Stimulated activated CD8-positive, alpha-beta memory T cell treated with anti-CD3 and anti-CD28 coated beads, Interleukin-4, amount 100 ng/mL, for 24 hours (primary cell): ENCODE measurements at places on chromosomes 7 and 10.

GRCh38 chr7:100400656-100401055, 27.4 kb downstream of the PILRA start:
- no peak for DNase-seq

DNA sequence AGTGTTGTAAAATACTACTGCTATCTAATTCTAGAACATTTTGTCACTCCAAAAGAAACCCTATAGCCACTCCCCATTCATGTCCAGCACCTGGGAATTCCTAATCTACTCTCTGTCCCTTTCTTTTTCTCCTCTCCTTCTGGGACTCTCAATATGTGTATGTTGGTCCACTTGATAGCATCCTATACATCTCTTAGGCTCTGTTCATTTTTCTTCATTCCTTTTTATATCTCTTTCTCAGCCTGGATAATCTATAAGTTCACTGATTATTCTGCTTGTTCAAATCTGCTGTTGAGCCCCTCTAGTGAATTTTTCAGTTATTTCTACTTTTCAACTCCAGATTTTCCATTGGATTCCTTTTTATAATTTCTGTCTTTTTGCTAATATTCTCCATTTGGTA, 108.6 kb downstream of the CCDC3 start:
- no peak for DNase-seq

- DNase-seq, result no peak
Measured at GRCh38 chr7:12389089-12389700, 14.5 kb downstream of the VWDE start.

GRCh38 chr7:80070391-80070790, 64.2 kb upstream of the GNAI1 start:
- DNase-seq, result no peak

DNA sequence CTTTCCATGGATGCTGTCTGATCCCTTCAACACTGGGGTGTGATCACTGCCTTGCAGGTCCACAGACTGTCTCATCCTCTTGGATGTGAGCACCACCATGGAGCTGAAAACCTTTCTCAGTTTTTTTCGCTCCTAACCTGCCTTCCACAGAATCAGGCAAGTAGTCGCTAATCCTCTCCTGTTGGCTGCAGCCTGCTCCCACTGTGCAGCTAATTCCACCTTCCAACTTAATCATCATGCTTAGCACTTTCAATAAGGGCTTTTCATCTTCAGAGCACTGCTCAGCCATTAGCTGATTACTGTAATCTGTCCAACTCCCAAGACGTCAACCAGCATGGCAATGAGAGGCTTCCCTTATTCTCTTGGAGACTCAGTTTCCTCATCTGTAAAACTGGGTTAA, 15.1 kb upstream of the CDH23 start:
- DNase-seq, result no peak

DNA sequence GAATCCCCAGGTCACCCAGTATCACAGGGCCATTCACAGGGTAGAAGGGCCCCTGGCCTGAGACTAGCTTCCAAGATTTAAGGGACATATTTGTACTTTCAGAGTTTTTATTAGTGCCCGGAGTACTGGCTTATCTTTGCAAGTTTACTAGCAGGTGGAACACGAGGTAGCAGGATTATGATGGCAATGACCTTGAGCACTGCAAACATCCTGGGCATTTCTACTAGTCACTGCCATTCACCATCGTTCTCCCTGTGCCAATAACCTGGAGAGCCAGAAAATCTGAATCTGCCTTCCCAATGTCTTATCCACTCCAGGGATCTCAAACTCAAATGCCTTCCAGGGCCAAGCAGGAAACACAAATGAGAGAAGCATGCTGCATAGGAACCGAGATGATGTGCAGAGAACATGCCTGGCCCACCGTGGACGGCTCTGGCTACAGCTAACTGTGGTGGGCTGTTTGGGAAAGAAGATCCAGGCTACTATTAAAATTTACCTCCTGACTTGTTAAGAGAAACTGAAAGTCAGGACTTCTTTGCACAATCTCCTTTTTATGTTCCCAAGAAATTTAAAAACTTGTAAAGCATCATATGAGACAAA, 16.7 kb downstream of the FAM53B start:
- no peak for DNase-seq

- no peak for DNase-seq
Measured at GRCh38 chr10:125000366-125001312, 58.7 kb downstream of the ZRANB1 start.

GRCh38 chr10:85026878-85027467, 698.6 kb downstream of the CCSER2 start:
- no peak for DNase-seq

DNA sequence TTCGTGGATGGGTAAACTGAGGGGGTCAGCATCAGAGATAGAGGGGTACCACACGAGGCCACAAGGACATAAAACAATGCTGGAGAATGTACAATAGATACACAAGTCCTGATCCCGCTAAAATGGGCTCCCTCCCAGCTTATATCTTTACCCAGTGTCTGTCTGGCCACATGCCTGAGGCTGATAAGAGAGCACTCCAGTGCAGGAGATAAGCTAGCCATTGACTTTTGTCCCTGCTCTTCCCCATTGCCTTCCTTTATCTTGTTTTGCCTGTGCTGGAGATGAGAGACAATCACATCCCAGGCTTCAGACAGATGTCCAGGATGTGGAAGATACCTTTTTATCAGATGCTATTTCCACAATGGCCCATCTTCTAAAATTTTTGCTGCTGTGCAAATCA, 6.0 kb downstream of the GAD2 start:
- no peak for DNase-seq

- no peak for DNase-seq
Measured at GRCh38 chr7:129389829-129390228, 44.4 kb upstream of the STRIP2 start.

DNA sequence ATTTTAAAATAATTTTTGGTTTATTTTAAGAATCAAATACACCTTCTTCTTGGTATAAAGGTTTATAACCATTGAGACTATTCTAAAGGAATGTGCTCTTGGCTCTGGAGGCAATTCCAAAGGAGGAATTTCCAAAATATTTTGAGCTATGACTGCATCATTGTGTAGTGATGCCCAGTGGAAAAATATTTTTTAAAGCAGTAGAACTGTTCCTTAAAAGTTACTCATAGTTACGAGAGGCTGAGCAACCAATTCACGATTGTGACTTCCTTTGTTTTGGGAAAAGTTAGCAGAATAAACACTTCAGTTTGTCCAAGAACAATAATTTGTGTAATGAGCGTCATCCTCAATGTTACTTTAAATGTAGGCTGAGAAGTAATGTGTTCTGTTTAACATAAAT, 233.6 kb downstream of the BAMBI start:
- no peak for DNase-seq

DNA sequence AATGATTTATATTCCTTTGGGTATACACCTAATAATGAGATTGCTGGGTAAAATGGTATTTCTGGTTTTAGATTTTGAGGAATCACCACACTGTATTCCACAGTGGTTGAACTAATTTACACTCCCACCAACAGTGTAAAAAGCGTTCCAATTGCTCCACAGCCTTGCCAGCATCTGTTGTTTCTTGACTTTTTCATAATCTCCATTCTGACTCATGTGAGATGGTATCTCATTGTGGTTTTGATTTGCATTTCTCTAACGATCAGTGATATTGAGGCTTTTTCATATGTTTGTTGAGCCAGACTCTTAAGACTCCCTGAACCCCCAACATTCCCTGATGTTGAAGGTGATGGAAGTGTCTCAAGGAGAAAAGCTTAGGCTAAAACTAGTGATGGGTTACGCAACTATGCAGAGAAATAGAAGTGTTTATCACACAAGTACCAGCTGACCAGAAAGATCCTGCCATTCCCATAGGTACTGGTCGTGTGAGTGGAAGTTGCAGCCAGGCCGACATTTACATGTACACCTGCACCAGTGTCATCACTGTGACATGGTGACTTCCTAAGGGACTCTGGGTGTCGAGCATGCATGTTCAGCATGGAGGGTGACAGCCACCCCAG, 711.2 kb upstream of the NRP1 start:
- no peak for DNase-seq

- DNase-seq, result no peak
Measured at GRCh38 chr10:75466886-75467285, 35.5 kb downstream of the LRMDA start.

DNA sequence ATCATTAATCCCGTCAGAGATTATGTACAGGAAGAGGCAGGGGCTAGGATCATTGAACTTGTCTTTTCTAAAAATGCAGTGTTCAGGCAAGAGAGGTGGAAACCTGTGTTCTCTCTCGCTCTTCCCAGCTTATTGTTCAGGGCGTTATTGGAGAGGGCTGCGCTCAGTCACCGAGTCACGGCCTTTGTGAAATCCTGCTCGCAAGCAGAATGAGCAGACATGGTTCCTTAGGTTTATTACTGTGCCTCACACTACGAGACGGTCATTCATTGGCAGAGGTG, 631 bp upstream of the PRKRIP1 start:
- DNase-seq, result no peak

- DNase-seq, result no peak
Measured at GRCh38 chr7:504221-505111, 15.2 kb downstream of the PDGFA start.

DNA sequence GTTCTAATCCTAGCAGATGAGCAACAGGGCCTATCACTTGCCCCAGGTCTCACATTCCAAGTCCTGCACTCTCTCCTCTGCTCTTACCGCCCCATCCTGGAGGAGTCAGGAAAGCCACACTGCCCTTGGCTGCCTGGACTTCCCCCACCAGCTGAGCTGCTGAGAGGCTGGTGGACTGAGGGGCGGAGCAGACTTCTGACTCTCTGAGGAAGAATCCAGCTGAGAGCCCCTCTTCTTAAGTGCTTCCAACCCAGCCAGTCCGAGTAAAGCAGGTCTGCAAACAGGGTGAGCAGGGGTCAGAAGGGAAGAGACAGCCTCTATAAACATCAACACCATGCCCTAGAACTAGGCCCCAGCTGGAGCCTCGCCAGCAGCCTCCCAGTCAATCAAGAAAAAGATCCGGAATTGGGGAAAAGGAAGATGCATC, 92.4 kb upstream of the TMEM72 start:
- DNase-seq, result no peak

DNA sequence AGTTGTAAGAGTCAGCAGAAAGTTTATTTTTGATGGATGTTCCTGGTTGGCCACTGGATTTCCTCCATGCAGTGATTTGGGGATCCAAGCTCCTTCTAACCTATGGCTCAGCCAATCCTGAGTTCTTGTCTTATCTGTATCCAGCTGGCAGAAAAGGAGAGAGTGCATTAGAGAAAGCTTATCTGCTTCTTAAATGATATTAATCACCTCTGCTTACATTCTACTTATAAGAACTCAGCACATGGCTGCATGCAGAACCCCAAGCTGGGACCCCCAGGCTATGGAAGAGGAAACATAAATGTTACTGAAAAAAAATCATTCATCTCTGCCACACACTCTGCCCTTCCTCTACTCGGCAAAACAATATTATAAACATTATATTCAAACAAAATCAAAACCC, 739.8 kb upstream of the AUTS2 start:
- no peak for DNase-seq

DNA sequence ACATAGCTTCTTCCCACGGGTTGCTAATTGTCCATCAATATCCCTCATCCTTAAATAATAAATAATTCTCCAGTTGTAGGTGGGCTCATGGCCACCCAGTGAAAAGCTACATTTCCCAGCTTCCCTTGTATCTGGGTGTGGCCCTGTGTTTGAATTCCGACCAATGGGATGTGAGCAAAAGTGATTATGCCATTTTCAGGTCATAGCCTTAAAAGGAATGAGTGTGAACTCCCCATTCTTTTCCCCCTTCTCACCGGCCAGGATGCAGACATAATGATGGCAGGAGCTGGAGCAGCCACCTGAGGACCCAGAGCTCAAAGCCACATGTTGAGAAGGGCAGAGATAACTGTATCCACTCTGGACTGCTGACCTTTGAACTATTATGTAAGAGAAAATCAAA, 30.3 kb upstream of the CALU start:
- no peak for DNase-seq

GRCh38 chr7:150958062-150958552, 20.0 kb downstream of the KCNH2 start:
- no peak for DNase-seq

GRCh38 chr7:131057015-131057793, 270.5 kb upstream of the MKLN1 start:
- no peak for DNase-seq

- no peak for DNase-seq
Measured at GRCh38 chr7:46029111-46029704, 108.1 kb upstream of the IGFBP3 start.

DNA sequence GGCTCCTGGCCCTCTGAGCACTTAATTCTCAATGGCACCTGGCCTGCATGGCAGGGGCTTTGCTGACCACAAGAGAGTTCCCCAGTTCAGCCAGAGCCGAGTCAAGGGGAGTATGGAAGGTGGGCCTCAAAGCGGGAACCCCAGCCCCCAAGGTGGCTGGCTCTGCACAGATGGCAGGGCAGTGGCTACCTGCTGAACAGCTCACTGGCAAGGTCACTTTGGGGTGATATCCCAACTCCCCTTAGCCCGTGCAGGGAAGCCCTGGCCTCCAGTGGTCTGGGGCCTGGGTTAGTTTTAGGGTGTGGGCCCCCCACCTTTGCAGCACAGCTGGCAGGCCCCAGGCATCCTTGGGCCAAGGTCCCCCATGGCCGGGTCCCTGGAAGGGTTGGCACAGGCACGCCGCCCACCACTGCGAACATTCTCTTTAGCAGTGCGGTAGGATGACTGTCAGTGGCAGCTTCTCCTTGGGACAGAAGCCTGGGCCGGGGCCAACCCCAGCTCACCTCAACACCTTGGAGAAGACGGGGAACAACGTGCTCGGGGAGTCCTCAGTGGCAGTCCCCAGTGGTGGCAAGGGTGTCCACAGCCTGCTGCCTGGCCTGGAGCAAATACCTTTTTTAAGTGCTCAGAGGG, 36.8 kb downstream of the PPIF start:
- no peak for DNase-seq

DNA sequence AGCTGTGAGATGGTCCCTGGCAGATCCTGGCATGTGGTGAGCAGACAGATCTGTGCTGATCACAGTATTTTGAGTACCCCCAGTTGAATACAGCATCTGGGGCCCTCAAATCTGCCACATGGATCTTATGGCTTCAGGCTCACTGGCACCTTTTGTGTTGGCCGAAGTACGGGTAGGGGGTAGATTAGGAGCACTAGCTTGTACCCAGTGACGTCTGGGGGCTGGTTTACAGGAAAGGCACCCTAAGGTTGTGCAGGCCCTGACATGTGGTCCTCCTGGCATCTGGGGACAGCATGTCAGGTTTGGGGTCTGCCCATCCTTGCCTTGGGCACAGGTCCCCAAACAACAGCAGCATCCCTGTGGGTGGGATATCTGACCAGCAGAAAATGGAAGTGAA, 53.2 kb downstream of the SYPL1 start:
- no peak for DNase-seq

DNA sequence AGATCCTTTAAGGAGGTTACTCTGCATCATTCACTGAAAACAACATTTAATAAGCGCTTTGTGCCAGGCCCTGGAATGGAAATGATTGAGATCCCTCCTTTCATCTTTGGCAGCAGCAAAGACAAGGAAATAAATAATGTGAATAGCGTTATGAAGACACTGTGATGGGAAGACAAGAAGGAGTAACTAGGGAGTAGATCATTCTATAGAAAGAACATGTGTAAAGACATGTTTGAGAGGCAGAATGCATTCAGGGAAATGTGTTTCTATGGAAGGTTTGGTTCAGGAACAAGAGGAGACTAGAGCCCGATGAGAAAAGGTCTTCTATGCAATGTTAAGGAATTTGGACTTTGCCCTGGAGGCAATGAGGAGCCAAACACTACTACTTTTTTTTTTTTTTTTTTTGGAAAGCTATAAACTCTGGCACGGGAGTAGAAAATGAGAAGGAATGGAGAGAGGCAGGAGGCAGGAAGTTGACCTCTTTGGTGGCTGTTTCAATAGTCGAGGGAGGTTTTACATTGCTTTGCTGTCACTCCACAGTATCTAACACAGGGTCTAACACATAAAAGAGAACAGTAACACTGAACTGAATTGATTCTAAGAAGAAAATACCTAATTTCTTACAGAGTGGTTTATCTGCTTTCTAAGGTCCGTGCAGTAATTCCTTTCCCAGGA, 44.9 kb downstream of the SMURF1 start:
- no peak for DNase-seq
